ENCODE measurements at places on chromosomes 2 and 18. TPM values are rescaled to one million over a fixed set of nuclear protein-coding genes. Genes with fewer than 3 reads are reported as not detected.

The C2orf92 gene
- total RNA-seq: 3.4 TPM

The DSG2 gene
- not detected for total RNA-seq

The TSN gene
- 79.0 TPM for total RNA-seq

The M1AP gene
- 0.25 TPM for total RNA-seq

The KCNK3 gene
- total RNA-seq: not detected

The CHAC2 gene
- total RNA-seq: 4.6 TPM

The FBXO36 gene
- 2.3 TPM for total RNA-seq

Data from GM23248 (cell line).